Activated CD4-positive, alpha-beta memory T cell treated with anti-CD3 and anti-CD28 coated beads for 36 hours (primary cell): ENCODE measurements at places on chromosomes 11 and 22.

DNA sequence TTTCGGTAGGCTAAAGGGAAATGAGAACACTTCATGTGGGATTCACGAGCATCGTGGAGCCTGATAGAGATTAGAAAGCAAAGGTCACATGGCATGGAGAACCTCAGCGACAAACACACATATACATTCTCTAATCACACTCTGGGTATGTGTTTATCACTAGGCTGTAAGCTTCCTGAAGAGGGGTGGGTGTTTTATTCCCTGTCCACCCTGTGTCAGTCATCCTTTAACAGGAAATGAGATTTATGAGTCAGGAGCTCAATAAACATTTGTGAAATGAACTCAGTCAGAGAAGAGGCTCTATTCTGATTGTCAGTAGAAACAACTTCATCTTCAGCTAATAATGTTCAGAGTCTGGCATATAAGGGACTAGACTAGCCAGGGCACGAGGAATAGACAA, 71.7 kb upstream of the EIF3M start:
- H3K27me3 ChIP-seq: peaks cover 11% of the 10 kb centered on the region
- no peak for DNase-seq
- no peak overlapping the region for H3K4me3 ChIP-seq
- H3K27ac ChIP-seq: no peak overlapping the region
- no peaks in the 10 kb centered on the region for H3K4me1 ChIP-seq

DNA sequence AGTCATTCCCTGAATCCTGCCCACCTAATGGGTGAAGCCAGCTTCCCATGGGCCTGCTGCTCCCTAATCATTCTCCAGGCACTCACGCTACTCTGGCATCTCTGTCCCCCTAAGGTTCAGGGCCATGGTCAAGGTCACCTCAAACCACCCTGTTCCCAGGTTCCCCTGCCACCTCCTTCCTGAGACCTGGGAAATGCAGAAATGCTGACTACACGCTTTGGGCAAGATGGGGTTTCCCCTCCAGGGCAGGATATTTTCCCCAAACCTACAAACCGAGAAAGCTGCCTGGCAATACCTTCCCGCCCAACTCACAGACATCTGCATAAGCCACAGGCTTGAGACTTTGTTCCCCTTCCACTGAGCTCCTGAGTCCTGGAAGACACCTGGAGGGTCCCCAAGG, 97.6 kb downstream of the FEZ1 start:
- no peak overlapping the region for H3K4me3 ChIP-seq
- H3K27ac ChIP-seq: no peak overlapping the region
- DNase-seq: no peak
- no peaks in the 10 kb centered on the region for H3K36me3 ChIP-seq
- H3K4me1 ChIP-seq: no peaks in the 10 kb centered on the region
- H3K27me3 ChIP-seq: peaks cover 35% of the 10 kb centered on the region

- no peak overlapping the region for H3K27ac ChIP-seq
- H3K36me3 ChIP-seq: no peaks in the 10 kb centered on the region
- no peak overlapping the region for H3K4me3 ChIP-seq
- no peak for DNase-seq
- H3K27me3 ChIP-seq: no peaks in the 10 kb centered on the region
- no peaks in the 10 kb centered on the region for H3K4me1 ChIP-seq
Observed at GRCh38 chr11:95968585-95968984, 44.7 kb upstream of the MTMR2 start.

DNA sequence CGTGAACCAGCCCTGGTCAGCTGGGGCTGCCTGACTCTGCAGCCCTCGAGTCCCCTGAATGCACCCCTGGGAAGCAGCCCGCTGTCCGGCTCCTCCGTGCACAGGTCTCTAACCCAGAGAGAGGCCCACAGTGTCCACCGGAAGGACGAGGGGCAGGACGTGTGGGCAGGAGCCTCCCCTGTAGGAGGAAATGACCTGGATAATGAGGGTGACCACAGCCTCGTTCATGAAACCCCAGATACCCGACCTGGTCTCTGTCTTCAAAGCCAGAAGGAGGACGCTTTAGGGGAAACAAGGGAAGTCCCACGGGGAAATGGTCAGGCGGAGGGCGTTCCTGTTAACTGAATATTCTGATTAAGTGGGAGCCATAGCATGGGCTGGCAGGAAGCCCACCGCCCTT, 23.3 kb downstream of the LIF start:
- peaks cover 70% of the 10 kb centered on the region for H3K4me1 ChIP-seq
- no peak for DNase-seq
- no peak overlapping the region for H3K27ac ChIP-seq
- no peak overlapping the region for H3K4me3 ChIP-seq
- H3K36me3 ChIP-seq: no peaks in the 10 kb centered on the region

- H3K4me3 ChIP-seq: no peak overlapping the region
- DNase-seq: no peak
- no peaks in the 10 kb centered on the region for H3K4me1 ChIP-seq
- H3K27me3 ChIP-seq: peaks cover 33% of the 10 kb centered on the region
Observed at GRCh38 chr11:9066433-9066925, 24.9 kb downstream of the SCUBE2 start.

- no peak overlapping the region for H3K4me3 ChIP-seq
- peaks cover 7% of the 10 kb centered on the region for H3K27me3 ChIP-seq
- no peaks in the 10 kb centered on the region for H3K36me3 ChIP-seq
- no peak overlapping the region for H3K27ac ChIP-seq
- H3K4me1 ChIP-seq: no peaks in the 10 kb centered on the region
Observed at GRCh38 chr11:117759305-117759704, 37.7 kb downstream of the DSCAML1 start.

DNA sequence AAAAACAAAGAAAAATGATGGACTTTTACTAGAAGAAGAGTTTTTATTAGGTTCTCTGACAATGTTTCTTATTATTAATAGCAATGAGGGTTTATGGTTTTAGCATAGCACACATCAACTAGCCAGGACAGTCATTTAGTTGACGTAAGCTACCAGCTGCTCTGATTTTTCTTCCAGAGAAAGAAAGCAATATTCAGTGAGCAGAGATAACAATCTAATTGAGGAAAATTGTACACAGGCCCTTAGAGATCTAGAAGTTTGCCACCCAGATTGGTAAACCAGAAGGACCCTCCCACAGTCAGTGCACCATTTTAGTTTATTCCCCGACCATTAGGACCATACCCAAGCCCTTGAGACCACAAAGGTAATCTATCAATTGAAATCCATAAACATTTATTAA, 28.7 kb upstream of the TBCEL start:
- no peak for DNase-seq
- peaks cover 4% of the 10 kb centered on the region for H3K27me3 ChIP-seq
- H3K4me3 ChIP-seq: no peak overlapping the region
- H3K27ac ChIP-seq: no peak overlapping the region
- no peaks in the 10 kb centered on the region for H3K4me1 ChIP-seq

DNA sequence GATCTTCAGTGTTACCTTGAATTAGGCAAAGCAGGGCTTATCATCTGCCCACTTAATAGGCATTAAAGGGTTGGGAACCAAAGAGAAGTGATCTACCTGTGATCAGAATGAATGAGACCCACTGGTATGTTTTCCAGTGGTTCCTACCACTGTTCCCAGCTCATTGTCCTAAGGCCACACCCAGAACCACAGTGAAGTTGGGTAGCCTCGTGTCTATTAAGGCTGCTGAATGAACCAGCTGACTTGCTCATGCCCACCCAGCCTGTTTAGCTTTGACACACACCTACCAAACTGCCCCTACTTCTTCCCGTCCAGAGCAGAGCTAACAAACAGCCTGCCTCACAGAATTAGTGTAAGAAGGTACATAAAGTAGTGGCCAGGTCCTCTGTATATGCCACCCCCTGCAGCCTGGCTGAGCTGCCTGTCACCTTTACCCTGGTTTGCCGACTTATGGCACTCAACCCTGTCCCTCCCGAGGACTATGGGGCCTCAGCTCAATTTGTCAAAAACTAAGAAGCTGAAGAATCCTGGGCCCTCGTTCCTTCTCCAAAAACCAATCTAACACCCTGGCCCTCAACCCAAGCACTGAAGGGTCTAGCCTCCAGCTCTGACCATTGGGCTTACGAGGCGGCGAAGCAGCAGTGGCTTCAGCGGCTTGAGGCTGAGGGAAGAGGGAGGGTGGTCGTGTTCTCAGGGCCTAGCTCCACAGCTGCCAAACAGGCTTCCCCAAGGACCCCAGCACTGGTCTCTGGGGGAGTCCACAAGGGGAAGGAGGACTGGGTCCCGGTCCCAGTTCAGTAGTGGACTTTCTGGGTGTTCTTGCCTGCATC, 9.8 kb downstream of the UCP2 start:
- H3K4me3 ChIP-seq: no peak overlapping the region
- peak overlapping the region; percentile 90 for H3K27ac ChIP-seq
- H3K4me1 ChIP-seq: peaks cover 88% of the 10 kb centered on the region
- DNase-seq: no peak

GRCh38 chr11:35099278-35100012, 39.5 kb upstream of the CD44 start:
- no peak for DNase-seq
- H3K27me3 ChIP-seq: no peaks in the 10 kb centered on the region
- no peak overlapping the region for H3K27ac ChIP-seq
- H3K4me3 ChIP-seq: no peak overlapping the region
- peaks cover 18% of the 10 kb centered on the region for H3K4me1 ChIP-seq

- peak; percentile 84 for DNase-seq
- H3K27me3 ChIP-seq: no peaks in the 10 kb centered on the region
- H3K4me1 ChIP-seq: peaks cover 60% of the 10 kb centered on the region
Observed at GRCh38 chr11:58567889-58568512, 7.7 kb downstream of the LPXN start.

DNA sequence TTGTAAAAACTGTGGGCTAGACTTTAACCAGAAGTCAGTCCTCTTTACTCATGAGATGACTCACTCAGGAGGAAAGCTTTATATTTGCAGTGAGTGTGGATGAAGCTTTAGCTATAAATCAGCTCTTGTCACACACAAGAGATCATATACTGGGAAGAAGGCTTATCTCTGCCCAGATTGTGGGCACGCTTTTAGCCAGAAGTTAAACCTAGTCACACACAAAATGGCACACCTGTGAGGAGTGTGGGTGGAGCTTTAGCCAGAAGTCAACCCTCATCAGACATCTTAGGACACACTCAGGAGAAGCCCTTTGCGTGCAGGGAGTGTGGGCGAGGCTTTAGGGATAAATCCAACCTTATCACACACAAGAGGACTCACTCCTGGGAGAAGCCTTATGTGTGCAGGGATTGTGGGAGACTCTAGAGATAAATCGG, 706.9 kb upstream of the LUZP2 start:
- no peak overlapping the region for H3K27ac ChIP-seq
- H3K27me3 ChIP-seq: no peaks in the 10 kb centered on the region
- DNase-seq: no peak
- H3K4me1 ChIP-seq: no peaks in the 10 kb centered on the region

- no peaks in the 10 kb centered on the region for H3K4me1 ChIP-seq
- H3K4me3 ChIP-seq: no peak overlapping the region
- H3K36me3 ChIP-seq: no peaks in the 10 kb centered on the region
- no peak for DNase-seq
- no peak overlapping the region for H3K27ac ChIP-seq
Observed at GRCh38 chr11:19501631-19502030, 211.0 kb upstream of the NAV2 start.

GRCh38 chr11:12001186-12001585, 7.2 kb downstream of the DKK3 start:
- H3K27me3 ChIP-seq: peaks cover 36% of the 10 kb centered on the region
- DNase-seq: no peak
- no peak overlapping the region for H3K27ac ChIP-seq
- peaks cover 9% of the 10 kb centered on the region for H3K4me1 ChIP-seq

DNA sequence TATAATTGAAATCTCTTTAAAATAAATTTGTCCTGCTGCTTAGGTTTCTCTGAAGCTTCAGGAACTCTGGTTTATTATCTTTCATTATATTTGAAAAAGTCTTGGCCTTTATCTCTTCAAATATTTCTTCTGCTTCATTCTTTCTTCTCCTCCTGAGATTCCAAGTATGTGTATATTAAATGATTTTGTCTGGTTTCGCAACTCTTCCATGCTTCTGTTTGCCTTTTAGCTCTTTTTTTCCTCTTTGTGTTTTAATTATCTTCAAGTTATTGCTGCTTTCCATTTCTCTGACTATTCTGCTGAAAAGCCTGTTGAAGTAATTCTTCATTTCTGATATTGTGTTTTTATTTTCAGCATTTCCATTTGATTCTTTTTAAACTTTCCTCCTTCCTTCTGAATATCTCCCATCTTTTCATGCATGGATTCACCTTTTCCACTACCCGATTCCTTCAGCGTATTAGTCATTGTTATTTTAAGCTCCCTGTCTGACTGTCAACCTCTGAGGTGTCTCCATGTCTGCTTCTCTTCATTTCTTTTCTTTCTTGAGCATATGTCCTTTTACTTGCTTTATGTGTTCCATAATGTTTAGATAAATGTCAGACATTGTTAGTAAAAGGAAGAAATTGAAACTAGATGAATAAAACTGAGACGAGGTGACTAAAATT, 46.6 kb upstream of the CTSC start:
- DNase-seq: no peak
- no peaks in the 10 kb centered on the region for H3K36me3 ChIP-seq
- no peak overlapping the region for H3K27ac ChIP-seq
- H3K27me3 ChIP-seq: no peaks in the 10 kb centered on the region
- no peak overlapping the region for H3K4me3 ChIP-seq

DNA sequence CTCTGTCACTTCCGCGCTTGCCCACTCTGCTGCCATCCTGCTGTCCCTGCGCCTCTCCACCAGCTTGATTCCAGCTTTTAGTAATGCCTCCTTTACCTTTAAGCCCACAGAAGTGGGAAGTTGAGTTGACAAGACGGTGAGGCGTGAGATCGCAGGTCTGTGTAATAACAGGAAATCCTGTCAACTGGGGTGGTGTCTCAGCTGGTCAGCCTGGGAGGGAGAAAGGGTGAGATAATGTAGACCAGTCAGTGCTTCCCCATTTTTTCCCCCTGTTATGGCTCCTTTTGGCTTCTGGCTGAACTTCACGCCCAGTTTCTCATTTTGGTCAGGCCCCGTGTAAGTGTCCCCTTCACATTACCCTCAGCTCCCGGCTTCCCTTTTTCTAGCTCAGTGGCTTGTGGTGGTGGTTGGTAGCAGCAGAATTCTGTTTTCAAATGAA, 98.9 kb downstream of the TRAF6 start:
- peaks cover 67% of the 10 kb centered on the region for H3K4me1 ChIP-seq
- no peaks in the 10 kb centered on the region for H3K27me3 ChIP-seq
- peaks cover 29% of the 10 kb centered on the region for H3K36me3 ChIP-seq
- peak overlapping the region; percentile 95 for H3K27ac ChIP-seq

DNA sequence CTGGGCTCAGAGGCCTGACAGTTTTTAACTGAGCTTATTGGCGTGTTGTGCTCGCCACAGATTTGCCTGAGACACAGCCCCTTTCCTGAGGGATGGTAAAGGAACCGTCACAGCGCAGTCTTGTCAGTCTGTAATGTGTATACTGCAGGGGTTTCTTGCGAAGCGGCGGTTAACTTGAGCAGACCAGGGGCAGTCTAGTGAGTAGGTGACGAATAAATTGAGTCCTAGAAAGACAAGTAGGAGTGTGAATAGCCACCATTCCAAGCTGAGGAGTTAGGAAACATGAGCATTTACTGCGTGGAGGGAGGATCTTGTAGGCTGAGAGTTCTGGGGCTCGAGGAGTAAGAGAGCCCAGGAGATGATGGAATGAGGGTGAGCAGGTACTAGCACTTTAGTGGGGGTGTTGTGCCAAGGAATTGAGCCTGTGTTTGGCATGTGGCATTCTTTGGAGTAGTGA, 1.4 kb downstream of the MED15 start:
- H3K36me3 ChIP-seq: peaks cover 24% of the 10 kb centered on the region
- peak; percentile 14 for DNase-seq
- H3K4me3 ChIP-seq: peak overlapping the region; percentile 91
- no peaks in the 10 kb centered on the region for H3K27me3 ChIP-seq
